CD4-positive, alpha-beta T cell treated with Interleukin-10 for 1 hour (primary cell): ENCODE measurements at places on chromosomes 3 and 15.

DNA sequence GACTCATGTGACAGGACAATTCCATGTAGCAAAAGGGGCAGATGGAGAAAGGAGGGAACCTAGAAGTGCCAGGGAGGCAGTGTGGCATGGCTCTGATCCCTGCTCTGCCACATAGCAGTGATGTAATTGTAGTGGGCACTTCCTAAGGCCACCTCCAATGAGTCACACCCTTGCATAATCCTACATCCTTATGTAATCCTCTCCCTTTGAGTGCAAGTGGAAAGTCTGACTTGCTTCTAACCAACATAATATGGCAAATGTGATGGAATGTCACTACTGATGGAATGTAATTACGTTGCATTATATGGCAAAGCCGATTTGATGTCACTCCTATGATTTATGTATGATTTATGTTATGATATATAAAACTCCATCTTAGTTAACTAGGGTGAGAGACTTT lies 72.9 kb upstream of the ATP2C1 start:
- no peak for DNase-seq

- DNase-seq = no peak
Measured at GRCh38 chr3:64158334-64158733, 66.9 kb downstream of the PRICKLE2 start.

GRCh38 chr15:99406120-99406519 lies 154.8 kb downstream of the LRRC28 start:
- no peak for DNase-seq

DNA sequence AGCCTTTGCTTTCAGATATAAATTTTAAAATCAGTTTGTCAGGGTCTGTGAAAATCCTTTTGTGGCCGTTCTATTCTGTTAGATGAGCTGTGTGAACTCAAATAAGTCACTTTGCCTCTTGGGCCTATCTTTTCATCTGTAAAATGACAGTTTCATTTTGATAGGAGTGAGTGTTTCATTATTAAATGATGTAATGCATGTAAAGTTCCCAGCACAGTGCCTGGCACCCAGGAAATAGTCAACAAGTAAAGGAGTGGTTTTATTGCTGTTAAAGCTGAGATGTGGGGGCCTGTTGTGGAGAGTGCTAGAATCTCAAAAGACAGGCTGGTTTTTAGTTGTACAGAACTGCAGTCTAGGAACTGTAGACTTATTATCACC lies 394.5 kb upstream of the CFAP20DC start:
- peak; percentile 61 for DNase-seq

DNA sequence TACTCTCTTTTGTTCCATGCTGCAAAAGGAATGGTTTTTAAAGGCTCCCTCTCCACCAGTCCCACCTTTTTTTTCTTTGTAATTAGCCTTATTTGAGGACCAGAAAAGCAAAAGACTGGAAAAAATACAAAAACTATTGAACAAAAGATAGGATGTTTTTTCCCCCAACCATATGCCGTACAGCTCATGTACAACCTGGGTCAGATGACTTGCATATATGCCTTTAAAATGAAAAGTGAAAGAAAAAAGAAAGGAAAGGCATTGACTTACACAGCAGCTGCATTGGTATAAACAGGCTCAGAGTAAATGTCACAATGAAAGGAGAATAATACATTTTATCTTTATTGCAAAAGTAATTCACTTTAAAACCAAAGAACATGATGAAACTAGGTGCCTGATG lies 69.5 kb upstream of the CMC1 start:
- peak; percentile 34 for DNase-seq

- DNase-seq = peak; percentile 72
Measured at GRCh38 chr3:182795389-182795782, 2.1 kb downstream of the ATP11B start.

DNA sequence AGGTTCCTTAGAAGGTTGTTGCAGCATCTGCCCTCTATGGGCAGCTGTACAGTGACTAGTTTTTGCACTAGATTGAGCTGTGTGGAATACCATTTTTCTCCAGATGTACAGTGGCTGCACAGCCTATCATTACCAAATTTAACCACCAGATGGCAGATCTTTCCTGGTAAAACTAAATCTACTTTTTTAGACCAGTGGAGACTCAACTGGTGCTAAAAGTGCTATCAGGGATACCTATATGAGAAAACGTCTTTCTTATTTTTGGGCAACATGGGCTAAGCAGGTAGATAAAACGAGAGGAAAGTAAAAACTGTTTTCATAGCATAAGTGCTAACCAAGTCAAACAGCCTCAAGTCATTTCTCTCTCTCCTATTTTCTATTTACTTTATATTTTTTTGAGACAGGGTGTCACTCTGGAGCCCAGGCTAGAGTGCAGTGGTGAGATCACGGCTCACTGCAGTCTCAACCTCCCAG lies 21.2 kb downstream of the IGSF10 start:
- DNase-seq = peak; percentile 36

DNA sequence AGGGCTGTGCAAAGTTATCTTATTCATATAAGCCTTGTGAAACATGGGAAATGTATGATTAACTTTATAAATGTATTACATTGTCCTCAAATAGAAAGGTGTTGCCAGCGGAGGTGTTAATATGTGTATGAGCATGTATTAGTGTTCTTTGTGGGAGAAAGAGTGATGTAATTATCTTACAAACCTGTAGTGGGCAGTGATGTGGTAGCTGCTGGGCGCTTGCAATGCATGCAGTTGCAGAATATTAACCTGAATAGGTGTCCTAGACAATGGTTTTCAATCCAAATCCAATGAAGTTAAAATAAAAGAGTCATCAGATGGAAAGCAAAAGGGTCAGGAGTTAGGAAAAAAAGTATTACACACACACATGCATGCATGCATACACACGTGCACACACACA lies 881.3 kb upstream of the CADM2 start:
- no peak for DNase-seq

DNA sequence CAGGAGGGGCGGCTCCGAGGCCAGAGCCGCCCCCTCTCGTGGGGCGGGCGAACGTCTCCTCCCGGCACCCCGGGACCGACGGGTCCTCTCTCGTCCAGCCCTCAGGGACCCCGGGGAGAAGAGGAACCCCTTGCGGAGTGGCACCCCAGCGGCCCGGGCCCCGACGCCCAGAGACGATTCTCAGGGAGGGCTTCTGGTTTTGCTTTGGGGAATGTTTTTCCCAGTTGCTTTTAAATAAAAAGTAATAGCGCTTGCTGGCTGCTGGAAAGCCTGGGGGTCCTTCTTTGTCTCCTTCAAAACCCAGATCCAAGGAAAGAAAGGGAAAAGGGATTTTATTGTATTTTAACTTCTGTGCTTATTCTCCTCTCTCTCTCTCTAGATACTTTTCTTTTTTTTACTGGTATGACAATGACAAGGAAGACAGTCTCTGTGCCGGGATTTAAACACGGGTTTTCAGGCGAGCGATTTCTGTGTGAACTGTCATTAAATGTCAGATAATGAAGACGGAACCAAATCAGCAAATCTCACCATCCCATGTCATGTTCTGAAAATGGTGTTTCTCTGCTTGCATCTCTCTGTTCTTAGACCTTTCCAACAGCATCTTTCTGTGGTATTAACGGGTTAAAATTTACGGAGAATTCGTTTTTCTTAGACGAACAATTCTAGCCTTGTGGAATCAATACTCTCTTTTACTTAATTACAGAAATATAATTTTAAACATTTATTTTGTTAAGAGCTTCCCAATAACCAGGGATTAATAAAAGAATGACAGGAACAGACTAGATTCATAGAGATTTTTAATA lies 530 bp upstream of the PCOLCE2 start:
- DNase-seq = no peak

GRCh38 chr3:10299679-10300078 lies 6.9 kb upstream of the GHRL start:
- no peak for DNase-seq

DNA sequence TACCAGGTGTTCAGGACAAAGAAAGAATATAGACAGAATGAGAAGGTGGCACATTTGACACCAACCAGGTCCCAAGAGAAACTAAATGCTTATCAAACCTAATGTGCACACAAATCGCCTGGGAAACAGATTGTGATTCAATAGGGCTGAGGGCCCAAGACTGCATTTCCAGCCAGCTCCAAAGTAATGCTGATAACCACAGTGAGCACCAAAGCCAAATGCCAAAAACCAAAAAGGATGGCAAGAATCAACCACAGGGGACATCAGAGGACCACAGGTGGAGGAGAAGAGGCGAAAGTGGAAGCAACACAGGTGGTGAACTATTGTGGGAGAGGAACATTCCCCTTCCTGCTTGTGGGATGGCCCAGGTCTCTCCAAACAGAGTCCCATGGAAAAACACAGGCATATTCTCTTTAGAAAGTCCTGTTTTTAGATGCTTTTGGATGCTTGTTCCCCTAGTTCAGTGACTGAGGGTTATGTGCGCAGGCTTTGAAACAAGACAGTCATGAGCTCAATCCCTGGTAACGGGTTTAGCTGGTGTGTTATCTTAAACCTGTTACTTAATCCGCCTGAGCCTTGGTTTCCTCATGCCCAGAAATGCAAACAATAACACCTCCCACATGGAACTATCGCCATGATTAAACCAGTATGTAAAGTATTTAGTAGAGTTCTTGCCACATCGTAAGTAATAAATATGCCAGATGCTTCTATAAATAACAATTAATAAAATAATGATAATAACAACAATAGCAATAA lies 241.7 kb downstream of the ATP8B4 start:
- no peak for DNase-seq

GRCh38 chr3:100650651-100651619 lies 41.5 kb downstream of the ADGRG7 start:
- DNase-seq = peak; percentile 23

- DNase-seq = no peak
Measured at GRCh38 chr3:14628406-14628805, 23.2 kb upstream of the CCDC174 start.

DNA sequence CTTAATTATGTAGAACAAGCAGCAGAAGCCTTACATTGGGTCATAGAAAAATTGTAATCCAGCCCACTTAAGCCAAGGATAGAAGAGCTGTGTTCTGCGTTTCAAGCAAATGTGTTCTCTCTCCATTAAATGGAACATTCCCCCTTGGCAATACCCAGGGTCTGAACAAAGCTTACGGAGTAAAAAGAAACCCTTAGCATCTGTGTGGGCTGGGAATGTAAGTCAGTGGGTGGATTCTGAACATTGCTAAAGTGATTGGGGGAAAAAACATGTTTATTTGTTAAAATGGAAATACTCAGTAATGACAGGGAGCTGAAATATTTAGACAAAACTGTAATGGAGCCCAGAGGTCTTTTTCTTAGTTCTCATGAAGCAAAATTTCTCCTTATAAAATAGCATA lies 147.4 kb downstream of the DUT start:
- DNase-seq = no peak

DNA sequence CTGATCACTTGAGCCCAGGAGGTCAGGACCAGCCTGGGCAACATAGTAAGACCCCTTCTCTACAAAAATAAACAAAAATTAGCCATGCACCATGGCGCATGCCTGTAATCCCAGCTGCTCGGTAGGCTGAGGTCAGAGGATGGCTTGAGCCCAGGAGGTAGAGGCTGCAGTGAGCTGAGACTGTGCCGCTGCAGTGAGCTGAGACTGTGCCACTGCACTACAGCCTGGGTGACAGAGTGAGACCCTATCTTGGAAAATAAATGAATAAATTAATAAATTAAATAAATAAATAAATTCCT lies 10.8 kb downstream of the SHISA5 start:
- DNase-seq = no peak

DNA sequence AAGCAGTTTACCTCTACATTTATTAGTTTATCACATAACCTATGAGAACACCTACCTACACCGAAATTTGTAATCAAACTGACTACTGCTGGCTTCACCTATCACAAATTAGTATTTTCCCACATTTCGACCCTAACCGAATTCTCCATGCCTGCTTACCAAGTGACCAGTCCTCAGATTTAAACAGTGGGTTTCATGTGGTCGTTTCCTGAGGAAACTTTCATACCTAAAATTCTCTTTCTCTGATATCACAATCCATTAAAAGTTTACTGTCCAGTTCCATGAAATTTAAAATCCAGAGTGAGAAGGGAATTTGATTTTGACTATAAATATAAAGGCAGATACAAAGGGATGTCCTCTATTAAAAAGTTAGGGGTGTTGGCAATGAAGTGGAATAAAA lies 1.9 kb downstream of the PLOD2 start:
- DNase-seq = no peak

- no peak for DNase-seq
Measured at GRCh38 chr3:80017369-80017768, 249.6 kb upstream of the ROBO1 start.

- no peak for DNase-seq
Measured at GRCh38 chr15:100078511-100079220, 263.1 kb downstream of the ADAMTS17 start.

DNA sequence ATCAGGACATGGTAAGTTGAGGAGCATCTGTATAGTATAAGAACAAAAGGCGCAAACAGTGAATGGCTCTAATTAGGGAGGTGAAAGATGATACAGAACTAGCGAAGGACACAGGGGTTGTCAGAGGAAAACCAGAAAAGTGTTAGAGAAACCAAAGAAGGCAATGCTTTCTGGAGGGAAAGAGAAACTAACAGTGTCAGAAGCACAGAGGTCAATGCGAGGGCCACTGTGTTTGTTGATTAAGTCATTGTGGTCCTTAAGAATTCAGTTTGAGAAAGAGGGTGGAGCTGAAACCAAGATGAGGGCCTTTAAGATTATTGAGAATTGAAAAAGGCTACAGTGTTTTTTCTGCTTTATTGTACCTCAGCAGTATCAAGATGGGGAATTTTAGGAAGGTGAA lies 28.8 kb downstream of the ATG7 start:
- DNase-seq = peak; percentile 41
